SK-N-SH (cell line): ENCODE measurements at places on chromosomes 11 and 22. TPM values are rescaled to one million over a fixed set of nuclear protein-coding genes. Genes with fewer than 3 reads are reported as not detected.

Gene TIGD3
- polyA plus RNA-seq = 0.34 and 0.41 TPM in 2 replicates

Gene HEPN1
- polyA plus RNA-seq = not detected in 2 replicates

Gene LRRC56
- 1.2 and 1.4 TPM in 2 replicates for polyA plus RNA-seq

GRCh38 chr11:78684377-78684776 lies 109.7 kb upstream of the NARS2 start:
- DNase-seq = no peak

DNA sequence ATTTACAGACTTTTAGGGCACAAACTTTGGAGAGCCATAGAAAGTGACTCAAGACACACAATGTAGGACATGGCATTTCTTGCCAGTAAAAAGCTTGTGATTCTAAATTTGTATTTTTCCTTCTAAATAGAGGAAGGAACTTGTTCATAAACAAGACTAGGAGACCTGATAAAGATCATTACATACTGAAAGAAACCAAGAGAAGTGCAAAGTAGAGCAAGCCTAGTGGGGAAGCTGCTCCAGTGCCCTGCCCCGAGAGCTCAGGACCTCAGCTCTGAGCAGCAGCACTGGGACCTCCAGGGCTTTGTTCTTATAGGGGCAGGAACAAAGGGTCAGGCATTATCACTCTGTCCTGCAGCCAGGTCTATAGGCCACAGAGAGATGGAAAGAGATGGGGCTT lies 7.2 kb downstream of the IRAG1 start:
- no peak for DNase-seq
